Smooth muscle cell of trachea (primary cell): ENCODE measurements at places on chromosomes 7 and 10. TPM values are rescaled to one million over a fixed set of nuclear protein-coding genes. Genes with fewer than 3 reads are reported as not detected.

Gene CDNF
- total RNA-seq, result 3.1 and 3.6 TPM in 2 replicates

Gene FLNC
- total RNA-seq, result 265 and 462 TPM in 2 replicates

Gene CPEB3
- 0.66 and 0.73 TPM in 2 replicates for total RNA-seq

Gene GRB10
- total RNA-seq, result 31.9 and 45.5 TPM in 2 replicates

Gene SPDYE5
- not detected in 2 replicates for total RNA-seq

Gene LRRC18
- under 0.01 and 0.29 TPM in 2 replicates for total RNA-seq

Gene TRPV5
- total RNA-seq, result not detected in 2 replicates

Gene MUC3A
- not detected in 2 replicates for total RNA-seq

Gene LIPN
- not detected in 2 replicates for total RNA-seq

Gene NYAP1
- total RNA-seq, result 1.3 and 3.5 TPM in 2 replicates

Gene C10orf143
- 0.87 and 1.2 TPM in 2 replicates for total RNA-seq

Gene SERPINE1
- 123 and 260 TPM in 2 replicates for total RNA-seq

Gene CTAGE15
- not detected in 2 replicates for total RNA-seq

Gene HOXA10
- 0.15 TPM in 1 of 2 replicates, not detected in the other for total RNA-seq
